Activated CD4-positive, alpha-beta T cell treated with anti-CD3 and anti-CD28 coated beads, Interleukin-2, amount 10 ng/mL, durations not matched to agents 7 days and 5 days (primary cell): ENCODE measurements at places on chromosomes 3 and 15. TPM values are rescaled to one million over a fixed set of nuclear protein-coding genes. Genes with fewer than 3 reads are reported as not detected.

GRCh38 chr15:101310161-101310480, 15.1 kb upstream of the SNRPA1 start:
- DNase-seq, result no peak

DNA sequence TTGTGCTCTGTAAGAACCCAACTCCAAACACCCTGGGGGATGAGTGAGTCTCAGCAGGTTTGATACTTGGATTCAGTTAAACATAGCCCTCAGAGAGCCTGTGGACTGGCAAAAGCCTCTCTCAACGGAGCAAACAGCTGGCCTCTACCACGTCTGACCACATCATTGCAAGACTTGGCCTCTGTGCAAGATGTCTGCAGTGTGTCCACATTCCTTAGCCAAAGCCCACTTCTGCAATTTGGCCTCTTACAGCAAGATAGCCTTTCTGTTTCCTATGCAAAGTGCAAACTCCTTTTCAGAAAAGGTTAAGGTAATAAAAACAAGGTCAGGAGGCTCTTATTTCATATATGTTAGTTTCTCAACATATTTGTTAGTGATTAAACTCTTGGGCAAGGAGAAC, 27.9 kb downstream of the FBN1 start:
- DNase-seq, result no peak

DNA sequence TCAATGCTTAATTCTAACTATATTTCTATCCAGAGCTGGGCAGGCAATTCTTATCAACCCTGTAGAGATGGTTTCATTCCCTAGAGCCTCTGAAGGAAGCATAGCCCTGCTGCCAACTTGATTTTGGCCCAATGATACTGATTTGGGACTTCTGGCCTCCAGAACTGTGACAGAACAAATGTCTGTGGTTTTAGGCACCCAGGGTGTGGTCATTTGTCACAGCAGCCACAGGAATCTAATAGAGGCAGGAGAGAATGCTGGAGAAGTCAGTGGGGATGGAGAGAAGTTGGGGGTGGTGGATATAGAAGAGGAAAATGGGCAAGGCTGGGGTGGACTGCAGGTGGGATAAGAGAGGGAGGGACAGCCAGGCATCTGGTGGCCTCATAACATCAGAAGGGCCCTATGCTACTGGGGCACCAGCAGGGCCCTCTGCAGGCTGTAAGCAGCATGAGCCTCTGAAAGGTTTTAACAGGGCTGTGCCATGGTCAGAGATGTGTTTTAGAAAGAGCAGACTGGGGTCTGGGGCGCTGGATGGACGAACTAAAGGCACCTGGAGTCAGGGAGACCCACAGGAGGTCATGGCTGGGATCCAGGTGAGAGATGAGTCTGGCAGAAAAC, 19.8 kb downstream of the MRPS11 start:
- no peak for DNase-seq

GRCh38 chr15:41024885-41025284, 71.6 kb downstream of the CHAC1 start:
- no peak for DNase-seq

DNA sequence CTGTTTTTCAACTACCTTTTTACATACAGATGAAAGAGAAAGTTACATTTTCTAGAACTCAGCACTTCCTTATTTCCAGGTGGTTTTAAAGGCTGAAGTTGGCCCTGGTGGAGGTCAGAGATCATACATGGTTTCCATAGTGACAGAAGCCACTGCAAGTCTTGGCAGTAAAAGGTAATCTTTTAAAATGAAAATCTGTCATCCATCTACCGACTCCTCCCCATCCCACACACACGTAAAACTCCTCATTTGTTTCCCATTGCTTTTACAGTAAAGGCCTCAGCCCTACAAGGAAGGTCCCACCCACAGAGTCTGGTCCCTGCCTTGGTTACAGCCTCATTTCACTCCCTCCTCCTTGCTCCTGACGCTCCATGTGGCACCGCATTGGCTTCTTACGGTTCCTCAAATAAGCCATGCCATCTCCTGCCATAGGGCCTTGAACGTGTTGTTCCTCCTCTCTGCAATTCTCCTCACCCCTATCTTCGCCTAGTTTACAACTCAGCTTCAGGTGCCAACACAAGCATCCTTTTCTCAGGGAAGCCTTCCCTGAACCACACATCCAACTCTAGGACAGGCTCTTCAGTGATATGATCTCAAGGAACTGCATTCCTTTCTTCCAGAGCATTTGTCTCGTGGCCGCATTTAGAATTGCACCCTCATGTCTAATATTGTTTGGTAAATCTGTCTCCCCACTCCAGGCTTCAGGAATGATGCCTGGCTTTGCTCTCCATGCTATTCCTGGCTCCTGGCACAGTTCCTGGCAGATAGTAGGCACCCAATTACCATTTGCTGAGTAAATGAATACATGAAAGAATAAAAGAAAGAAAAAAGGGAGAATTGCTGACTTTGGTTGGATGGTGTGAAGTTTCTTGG, 2.6 kb downstream of the CYP19A1 start:
- no peak for DNase-seq

DNA sequence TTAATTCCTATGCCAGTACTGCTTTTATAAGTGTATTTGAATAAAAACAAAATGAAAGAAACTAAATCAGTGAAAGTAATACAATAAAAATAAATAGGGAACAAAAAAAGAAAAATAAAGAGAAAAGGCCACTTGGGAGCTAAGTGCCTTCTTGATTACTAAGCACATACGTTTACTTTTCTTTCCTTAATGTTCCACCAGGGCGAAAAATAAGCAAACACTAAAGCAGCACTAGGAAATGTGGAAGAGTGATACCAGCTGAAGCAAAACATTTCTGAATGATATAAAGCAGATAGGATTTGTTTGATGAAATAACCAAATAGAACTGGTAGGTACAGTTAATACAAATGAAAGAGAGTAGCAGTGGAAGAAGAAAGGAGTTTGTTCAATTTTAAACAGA, 132.8 kb upstream of the ZPLD1 start:
- no peak for DNase-seq

DNA sequence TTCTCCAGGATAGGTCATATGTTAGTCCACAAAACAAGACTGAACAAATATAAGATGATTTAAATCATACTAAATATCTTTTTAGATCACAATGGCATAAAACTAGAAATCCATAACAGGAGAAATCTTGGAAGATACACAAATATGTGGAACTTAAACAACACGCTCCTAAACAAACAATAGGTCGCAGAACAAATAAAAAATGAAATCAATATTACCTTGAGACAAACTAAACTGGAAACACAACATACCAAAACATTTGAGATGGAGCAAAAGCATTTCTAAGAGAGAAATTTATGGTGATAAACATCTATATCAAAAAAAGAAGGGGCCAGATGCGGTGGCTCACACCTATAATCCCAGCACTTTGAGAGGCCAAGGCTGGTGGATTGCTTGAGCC, 8.3 kb upstream of the TMCO5A start:
- DNase-seq, result no peak

DNA sequence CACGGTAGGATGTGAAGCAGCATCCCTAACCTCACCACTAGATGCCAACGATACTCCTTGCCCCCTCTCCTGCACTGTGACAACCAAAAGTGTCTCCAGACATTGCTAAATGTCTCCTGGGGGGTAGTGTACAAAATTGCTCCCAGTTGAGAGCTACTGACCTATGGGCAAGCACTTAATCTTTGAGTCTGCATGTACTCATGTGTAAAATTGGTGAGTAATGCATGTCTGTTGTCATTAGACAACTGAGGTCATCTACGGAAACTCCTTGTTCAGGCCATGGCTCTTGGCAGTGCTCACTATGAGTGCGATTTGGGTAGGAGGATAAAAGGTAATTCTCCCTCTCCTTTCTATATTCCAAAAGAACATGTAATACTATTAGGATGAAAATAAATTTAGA, 29.2 kb downstream of the PDHB start:
- DNase-seq, result no peak

Gene NOX5
- total RNA-seq, result not detected

Gene GOLGA8G
- not detected for total RNA-seq

Gene POLQ
- total RNA-seq, result 29.0 TPM

Gene TRA2B
- 224 TPM for total RNA-seq

Gene CCDC39
- not detected for total RNA-seq

Gene SCG5
- total RNA-seq, result 2.5 TPM

Gene PLSCR2
- total RNA-seq, result 0.35 TPM

Gene TOPAZ1
- total RNA-seq, result not detected

Gene ISLR2
- not detected for total RNA-seq

Gene MME
- total RNA-seq, result not detected

Gene GABRB3
- total RNA-seq, result not detected
